ENCODE measurements at places on chromosomes 2 and 18.
A peak's percentile ranks its signal among the peaks of the same experiment; 100 is the strongest.

GRCh38 chr2:111665011-111665410 is 219.0 kb downstream of the ANAPC1 start:
- DNase-seq, result no peak

- no peak for DNase-seq
These were observed 173.8 kb upstream of the SALL3 start for GRCh38 chr18:78805840-78806239.

DNA sequence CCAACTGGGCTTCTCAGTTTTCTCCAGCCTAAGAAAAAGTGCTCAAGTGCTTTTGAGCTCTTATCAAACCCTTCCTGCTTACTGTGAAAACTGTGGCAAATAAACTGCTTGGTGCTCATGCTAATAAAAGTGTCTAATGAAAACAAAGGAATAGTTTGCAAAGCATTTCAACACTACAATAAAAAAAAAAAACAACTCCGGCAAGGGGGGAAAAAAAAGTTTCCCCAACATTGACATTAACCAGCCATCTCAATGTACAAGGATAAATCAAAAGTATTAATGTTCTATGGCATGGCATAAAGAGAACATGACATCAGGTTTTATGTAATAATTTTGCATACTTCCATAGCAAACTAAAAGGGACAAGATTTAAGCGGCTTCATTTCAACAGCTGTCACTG is 14.7 kb upstream of the STPG4 start:
- no peak for DNase-seq

- DNase-seq, result no peak
These were observed 33.7 kb upstream of the GTF2A1L start for GRCh38 chr2:48583961-48584360.

DNA sequence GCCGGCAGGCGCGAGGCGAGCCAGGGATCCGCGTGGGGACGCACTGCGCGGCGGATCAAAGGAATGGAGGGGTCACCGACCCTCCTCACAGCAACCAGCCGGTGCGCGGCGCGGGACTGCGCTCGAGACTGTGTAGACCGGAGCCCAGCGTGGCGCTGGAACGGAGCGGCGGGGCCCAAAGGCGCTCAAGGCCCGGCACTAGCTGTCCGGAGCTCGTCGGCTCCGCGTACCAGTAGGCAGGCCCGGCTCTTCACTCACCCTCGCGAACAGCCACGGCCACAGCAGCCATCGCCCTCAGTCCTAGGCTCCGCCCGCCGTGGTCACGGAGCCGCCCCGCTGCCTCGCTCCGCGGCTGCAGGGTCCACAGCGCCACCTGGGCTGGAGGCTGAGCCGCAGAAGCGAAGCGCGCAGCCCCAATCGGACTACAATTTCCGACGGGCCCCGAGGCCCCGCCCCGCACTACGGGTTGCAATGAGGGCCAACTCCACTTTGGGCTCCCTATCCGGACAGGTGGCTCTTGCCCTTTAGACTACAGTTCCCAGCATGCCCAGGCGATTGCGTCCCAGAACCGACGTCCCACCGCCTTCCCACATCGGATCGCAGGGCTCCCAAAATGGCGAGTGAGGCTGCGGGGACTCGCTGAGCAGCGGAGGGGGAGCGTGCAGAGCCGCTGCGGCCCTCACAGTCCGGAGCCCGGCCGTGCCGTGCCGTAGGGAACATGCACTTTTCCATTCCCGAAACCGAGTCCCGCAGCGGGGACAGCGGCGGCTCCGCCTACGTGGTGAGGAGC is at the start of the genes EIF2B4 and SNX17:
EIF2B4 (minus strand) TSS at position 313 of the 790 bp plus-strand sequence; CDS start at position 289, 24 bp downstream.
SNX17 (plus strand) TSS at position 591 of the 790 bp plus-strand sequence; CDS start at position 719, 128 bp downstream.
- DNase-seq, result peak; percentile 99

DNA sequence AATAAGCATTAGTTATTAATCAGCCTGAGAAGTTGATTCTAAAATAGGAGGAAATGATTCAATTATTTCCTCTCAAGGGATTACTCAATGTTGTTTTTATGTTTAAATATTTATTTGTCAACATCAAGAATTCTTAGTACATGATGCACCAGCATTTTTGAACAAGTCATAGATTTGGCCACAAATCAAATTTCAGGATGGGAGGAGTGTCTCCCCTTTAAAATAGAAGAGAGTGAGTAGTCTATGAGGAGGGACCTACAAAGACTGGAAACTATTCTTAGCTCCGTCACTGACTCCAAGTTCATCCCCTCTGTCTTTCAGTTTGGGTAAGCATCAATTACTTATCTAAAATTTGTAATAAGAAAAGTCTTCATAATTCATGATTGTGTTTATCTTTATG is 18.6 kb upstream of the IL18R1 start:
- DNase-seq, result no peak

DNA sequence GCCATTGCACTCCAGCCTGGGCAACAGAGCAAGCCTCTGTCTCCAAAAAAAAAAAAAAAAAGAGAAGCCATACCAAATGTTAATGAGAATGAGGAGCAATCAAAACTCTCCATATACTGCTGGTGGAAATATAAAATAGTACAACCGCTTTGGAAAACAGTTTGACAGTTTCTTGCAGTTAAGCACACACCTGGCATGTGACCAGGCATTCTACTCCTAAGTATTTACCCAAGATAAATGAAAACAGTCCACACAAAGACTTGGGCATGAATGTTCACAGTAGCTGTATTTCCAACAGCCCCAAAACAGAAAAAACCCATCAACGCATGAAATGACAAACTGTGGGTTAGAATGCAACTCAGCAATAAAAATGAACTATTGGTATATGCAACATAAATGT is 76.0 kb upstream of the ST8SIA5 start:
- no peak for DNase-seq

- no peak for DNase-seq
These were observed 37.6 kb downstream of the TEX51 start for GRCh38 chr2:126936219-126936723.

GRCh38 chr2:134601264-134601663 is 117.5 kb downstream of the TMEM163 start:
- no peak for DNase-seq

- no peak for DNase-seq
These were observed 227.4 kb downstream of the ATAD2B start for GRCh38 chr2:23699580-23699925.

- DNase-seq, result no peak
These were observed 343.1 kb downstream of the CYRIA start for GRCh38 chr2:16322308-16323125.
